ENCODE measurements at places on chromosomes 5 and 9. TPM values are rescaled to one million over a fixed set of nuclear protein-coding genes. Genes with fewer than 3 reads are reported as not detected.

DNA sequence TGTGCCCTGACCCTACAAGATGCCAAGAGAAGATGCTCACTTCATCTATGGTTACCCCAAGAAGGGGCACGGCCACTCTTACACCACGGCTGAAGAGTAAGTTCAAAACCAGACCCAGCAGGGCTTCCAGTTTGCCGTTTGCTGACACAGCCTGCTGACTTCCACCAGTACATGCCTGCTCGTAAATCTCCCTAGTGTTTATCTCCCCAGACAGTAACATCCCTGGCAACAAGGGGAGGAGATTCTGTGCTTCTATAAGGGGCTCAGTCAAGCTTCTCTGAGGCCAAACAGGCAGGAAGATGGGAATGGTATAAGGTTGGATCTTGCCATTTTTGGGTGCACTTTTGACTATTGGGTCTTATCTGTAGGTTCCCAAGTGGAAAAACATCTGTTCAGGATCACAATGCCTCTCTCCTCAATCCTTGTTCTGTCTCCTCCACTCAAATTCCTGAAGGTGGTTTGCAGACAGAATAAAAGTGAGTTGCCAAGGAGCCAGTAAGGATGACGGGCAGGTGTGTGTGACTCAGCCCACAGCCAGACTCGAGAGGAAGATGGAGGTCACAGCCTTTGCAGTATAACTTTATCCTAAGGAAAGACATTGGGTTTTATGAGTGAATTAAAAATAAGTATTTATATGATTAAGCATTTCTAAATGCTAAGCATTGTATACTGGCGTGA, 1.9 kb downstream of the MLANA start:
- DNase-seq: no peak

DNA sequence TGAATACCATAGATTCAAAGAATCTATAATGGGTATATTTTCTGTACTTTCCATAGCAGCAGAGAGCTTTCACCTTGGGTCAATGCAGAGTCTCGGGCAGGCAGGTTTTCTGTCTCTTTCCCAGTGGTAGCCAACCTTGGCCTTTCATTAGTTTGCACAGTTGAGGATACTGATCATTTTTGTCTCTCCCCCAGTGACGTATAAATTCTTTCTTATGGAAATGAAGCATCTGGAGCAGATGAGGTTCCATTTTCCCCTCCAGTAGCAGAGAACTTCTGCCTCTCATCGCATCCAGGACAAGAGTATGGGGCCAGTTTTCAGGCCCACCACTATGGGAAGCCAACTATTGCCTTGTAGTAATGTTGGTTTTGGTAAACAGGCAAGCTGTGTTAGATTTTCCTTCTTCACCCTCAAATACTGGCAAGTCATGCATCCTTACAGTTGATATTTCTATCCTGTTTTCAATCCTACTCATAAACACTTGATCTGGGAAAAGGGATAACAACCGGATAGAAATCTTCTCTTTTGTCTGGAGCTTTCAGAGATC, 845.2 kb upstream of the CDH18 start:
- no peak for DNase-seq

DNA sequence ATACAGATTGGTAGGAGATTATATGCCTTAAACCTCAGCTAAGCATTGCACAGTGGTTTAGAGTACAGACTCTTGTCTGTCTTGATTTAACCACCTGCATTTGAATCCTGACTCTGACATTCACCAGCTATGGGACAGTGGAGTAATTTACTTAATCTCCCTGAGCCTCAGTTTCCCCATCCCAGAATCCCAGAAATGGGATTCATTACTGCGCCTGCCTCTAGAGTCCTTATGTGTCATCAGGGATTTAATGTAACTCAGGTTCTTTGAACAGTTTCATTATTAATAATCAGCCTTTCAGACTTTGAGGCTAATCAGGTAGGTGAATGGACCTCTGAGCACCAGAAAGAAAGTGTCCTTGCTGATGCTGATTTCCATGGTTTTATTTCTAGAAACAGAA, 149.1 kb downstream of the SMARCA2 start:
- DNase-seq: no peak

GRCh38 chr9:124776954-124777648, at the start of gene OLFML2A:
OLFML2A (plus strand) TSS chr9:124777133; CDS start chr9:124777271, 138 bp downstream.
- DNase-seq: peak; percentile 26

- no peak for DNase-seq
Measured at GRCh38 chr5:133482028-133482427, 130.3 kb downstream of the FSTL4 start.

- DNase-seq: no peak
Measured at GRCh38 chr5:133950821-133951612, 17.4 kb downstream of the C5orf15 start.

GRCh38 chr5:130287438-130287837, 383.2 kb downstream of the CHSY3 start:
- DNase-seq: no peak

GRCh38 chr5:131488463-131488862, 146.6 kb downstream of the RAPGEF6 start:
- no peak for DNase-seq

- DNase-seq: no peak
Measured at GRCh38 chr9:114924327-114924726, 6.1 kb downstream of the TNFSF8 start.

DNA sequence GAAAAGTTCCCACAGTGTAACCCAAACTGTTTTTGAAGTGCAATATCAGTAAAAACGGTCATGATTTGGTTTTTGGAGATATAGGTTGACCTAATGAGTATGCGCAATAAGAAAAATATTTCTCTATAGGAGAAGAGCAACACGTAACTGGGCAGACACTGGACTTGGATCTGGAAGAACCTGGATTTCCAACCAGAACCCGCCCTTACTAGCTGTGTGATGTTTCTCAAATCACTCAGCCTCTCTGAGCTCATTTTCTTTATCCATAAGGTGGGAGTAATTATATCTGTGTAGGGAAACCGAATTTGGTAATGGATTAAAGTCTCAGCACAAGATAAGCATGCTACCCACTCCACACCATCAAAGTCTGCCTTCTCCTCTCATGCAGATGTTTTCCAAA, 169.1 kb downstream of the COL23A1 start:
- no peak for DNase-seq

The CCDC180 gene
- 6.8 TPM for total RNA-seq

- no peak for DNase-seq
Measured at GRCh38 chr9:77910194-77910621, 121.4 kb downstream of the GNAQ start.

The SLC1A3 gene
- total RNA-seq: 4.4 TPM

The PCDHB14 gene
- total RNA-seq: 3.3 TPM

The DMRT3 gene
- total RNA-seq: not detected

- DNase-seq: no peak
Measured at GRCh38 chr9:78303377-78304062, 6.6 kb downstream of the PSAT1 start.

The HK3 gene
- 4.8 TPM for total RNA-seq

- DNase-seq: no peak
Measured at GRCh38 chr5:72412283-72413055, 92.3 kb downstream of the PTCD2 start.

The PCDHGA7 gene
- 8.6 TPM for total RNA-seq

GRCh38 chr5:168951356-168951755, 349.6 kb downstream of the SLIT3 start:
- DNase-seq: no peak

The DBH gene
- not detected for total RNA-seq

DNA sequence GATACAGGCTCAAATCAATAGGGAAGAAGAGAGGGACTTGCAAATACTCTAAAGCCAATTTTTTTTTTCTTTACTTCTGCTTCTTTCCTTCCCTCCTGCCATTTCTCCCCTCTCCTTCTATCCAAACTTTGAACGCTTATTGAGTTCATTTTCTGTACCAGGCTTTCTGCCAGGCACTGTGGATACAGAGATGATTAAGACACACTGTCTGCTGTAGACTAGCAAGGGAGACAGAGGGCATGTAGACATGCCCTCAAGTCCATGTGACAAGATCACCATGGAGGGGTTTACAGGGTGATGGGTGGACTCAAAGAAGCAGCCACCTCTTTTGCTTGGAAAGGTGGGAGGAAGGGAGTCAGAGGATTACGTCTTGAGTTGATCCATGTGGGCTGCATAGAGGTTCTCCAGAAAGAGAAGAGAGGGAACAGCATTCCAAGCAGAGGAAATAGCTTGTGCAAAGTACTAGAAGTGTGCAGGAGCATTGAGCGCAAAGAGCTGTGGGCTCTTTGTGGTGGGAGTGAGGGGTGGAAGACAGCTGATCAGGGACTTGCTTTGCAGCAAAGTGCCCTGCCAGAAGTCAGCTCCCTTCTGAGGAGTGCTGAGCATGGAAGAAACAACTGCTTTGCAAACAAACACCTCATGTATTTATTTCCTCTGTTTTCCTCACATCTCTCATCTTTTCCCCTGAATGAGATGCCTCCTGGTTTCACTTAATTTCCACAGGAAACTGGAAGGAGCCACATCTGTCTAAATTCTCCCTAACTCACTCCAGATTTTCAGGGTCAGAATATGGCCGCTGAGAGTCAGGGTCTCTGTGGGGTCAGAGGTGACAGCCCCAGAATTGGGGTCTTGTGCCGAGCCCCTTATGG, 64.4 kb upstream of the COL15A1 start:
- no peak for DNase-seq
